ENCODE measurements at places on chromosomes 11 and 22.

GRCh38 chr11:126185259-126186024, 26.0 kb downstream of the RPUSD4 start:
- no peak for DNase-seq

DNA sequence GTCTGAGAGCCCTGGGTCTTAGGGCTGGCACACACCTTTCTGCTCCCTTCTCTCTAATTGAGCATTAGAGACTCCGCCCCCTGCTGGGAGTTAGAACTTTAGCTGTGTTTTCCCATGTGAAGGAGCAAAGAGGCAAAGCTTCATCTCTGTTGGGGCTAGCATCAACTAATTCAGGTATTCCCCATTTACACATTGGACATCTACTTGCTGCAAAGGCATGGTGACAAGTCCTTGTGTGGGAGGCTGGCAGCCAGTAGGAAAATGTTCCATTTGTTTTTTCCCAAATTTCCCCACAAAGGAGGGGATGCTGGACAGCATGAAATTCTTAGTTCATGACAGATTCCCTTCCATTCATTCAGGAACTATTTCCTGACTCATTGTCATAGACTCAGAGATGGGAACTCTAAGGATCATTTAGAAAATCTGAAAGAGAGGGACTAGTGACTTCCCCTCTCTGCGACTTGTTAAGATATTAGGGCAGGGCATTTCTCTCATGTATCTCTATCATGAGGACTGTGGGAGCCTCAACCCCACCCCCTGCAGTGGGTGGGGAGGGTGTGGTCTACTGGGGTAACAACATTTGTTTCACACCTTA, 3.6 kb downstream of the CD44 start:
- DNase-seq = no peak

GRCh38 chr22:46202897-46203600, 47.0 kb downstream of the CDPF1 start:
- DNase-seq = no peak

- no peak for DNase-seq
Observed at GRCh38 chr11:31872076-31872443, 60.9 kb upstream of the PAX6 start.

DNA sequence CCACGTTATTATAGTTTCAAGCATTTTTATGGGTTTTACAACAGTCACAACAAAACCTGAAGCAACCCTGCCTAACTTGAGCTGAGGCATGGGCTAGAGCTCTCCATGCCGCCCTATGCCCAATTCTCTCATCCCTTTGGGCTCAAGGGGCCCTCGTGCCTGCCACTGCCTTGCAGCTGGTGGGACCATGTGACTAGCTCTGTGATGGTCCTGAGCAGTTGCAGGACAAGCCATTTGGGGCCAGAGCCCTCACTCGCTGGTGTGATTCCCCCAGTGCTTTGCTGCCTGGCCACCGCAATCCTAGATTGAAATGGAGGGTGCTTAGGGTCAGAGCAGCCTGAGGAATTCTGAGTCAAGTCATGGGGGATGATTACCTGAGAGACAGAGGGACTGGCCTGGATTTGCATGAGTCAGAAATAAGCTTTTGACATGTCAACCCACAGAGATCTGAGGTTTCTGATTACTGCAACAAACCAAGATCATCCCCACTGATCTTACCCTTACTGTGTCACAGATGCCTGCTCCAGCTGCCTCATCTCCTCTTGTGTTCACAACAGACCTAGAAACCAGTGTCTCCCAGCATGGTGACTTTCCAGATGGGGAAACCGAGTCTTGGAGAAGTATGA, 323.7 kb downstream of the BRD1 start:
- no peak for DNase-seq

GRCh38 chr11:17506942-17507341, 30.3 kb upstream of the ABCC8 start:
- no peak for DNase-seq

- no peak for DNase-seq
Observed at GRCh38 chr11:27186580-27186979, 146.0 kb downstream of the BBOX1 start.

DNA sequence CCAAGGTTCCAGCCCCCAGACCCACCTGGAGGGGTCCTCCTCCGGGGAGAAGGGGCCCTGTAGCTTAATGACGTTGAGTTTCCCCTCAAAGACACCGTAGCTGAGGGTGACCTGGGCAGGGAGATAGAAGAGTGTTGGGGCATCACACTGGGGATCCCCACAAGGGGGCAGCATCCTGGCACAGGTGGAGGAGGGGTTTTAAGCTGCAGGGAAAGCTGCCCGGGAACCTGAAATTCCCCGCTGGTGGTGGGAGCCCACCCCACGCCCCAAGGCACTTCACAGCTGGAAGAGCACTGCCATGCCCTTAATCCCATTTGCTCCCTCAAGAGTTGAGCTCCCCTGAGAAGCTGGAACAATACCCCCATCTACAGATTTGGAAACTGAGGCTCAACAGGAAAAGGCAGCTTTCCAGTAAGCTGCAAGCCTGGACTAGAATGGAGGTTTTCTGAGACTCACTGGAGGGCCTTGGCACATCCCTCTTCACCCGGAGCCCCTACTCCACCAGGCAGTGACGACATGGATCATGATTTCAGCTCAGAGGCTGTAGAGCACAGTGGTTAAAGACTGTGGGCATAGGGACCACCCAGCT, 13.7 kb downstream of the MFNG start:
- DNase-seq = no peak

DNA sequence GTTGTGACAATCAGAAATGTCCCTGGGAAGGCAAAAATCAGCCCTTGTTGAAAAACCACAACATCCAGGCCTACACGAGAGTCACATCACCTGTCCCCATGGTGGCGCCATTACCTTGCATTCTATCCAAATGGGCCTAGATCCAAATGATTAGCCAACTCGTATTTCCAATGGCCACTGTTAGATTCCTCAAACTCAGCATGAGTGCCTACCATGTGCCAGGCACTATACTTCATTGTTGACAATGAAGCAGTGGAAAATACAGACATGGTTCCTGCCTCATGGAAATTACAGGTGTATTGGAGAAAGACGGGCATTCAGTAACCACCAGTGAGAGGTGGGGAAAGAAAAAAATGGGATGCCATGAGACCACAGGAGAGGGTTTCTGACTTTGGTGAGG, 29.8 kb upstream of the CREB3L1 start:
- DNase-seq = no peak

GRCh38 chr11:12863605-12864121, 145.5 kb upstream of the RASSF10 start:
- no peak for DNase-seq

GRCh38 chr22:44181912-44182587, 1.3 kb downstream of the PARVG start:
- DNase-seq = no peak

- no peak for DNase-seq
Observed at GRCh38 chr11:130308886-130309285, 5.8 kb downstream of the ZBTB44 start.

DNA sequence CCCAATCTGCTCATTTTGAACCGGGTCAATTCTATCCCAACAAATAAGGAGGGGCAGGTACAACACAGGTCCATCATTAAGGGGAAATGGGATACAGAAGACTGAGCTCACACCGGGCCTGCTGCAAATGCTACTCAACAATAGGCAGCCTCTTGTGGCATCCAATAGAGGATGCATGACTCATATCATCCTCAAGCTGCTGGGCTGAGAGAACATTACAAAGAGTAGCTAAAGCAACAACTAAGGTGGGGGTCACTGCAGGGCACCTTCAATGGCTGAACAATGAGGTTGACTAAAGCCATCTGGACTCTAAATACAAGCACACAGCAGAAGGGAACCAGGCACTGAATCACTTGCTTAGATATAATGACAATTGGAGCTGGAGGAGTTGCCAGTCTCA, 130.1 kb upstream of the SYN3 start:
- no peak for DNase-seq

DNA sequence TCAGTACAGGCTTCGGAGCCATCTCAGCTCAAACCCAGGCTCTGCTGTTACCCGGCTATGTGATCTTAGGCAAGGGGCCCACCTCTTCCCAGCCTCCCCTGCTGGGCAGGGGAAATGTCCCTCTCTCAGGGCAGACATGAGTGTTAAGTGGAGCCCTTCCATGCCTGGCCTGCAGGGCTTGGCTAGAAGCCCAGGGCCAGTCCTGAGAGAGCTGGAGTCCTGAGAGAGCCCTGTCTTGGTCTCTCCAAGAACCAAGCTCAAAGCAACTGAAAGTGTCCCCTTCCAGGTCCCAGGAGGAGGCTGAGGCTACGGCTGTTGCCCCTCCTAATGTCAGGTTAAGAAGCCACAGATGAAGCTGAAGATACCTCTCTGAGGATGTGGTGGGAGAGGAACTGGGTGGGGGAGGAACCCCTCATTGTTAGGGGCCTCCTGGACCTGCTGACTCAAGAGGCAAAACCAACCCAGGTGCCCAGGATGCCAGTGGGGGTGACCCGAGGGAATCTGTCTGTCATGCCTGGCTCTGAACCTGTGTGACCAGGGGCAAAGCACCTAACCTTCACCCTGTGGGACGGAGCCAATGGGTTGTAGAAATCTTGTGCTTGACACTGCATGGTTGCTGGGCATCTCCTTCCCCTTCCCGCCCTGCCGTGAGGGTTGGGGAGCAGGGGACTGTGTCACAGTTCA, 4.2 kb downstream of the ZP1 start:
- peak; percentile 40 for DNase-seq

GRCh38 chr22:23888615-23889401, 5.4 kb upstream of the MIF start:
- peak; percentile 32 for DNase-seq

- peak; percentile 53 for DNase-seq
Observed at GRCh38 chr22:46576556-46577367, 39.3 kb upstream of the CELSR1 start.

- no peak for DNase-seq
Observed at GRCh38 chr11:67355023-67355793, 1.9 kb upstream of the POLD4 start.

DNA sequence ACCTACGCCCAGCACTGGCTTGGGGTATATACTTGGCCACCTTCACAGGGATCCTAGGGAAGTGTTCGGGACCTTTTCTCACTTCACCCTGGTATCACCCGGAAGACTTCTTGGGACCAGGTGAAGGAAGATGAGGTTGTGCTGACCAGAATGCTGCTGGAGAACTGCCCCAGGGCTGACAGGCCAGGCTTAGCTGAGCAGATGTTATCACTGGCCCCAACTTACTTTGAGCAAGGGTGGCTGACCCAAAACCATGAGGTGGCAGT, 4.5 kb downstream of the FTH1 start:
- no peak for DNase-seq

DNA sequence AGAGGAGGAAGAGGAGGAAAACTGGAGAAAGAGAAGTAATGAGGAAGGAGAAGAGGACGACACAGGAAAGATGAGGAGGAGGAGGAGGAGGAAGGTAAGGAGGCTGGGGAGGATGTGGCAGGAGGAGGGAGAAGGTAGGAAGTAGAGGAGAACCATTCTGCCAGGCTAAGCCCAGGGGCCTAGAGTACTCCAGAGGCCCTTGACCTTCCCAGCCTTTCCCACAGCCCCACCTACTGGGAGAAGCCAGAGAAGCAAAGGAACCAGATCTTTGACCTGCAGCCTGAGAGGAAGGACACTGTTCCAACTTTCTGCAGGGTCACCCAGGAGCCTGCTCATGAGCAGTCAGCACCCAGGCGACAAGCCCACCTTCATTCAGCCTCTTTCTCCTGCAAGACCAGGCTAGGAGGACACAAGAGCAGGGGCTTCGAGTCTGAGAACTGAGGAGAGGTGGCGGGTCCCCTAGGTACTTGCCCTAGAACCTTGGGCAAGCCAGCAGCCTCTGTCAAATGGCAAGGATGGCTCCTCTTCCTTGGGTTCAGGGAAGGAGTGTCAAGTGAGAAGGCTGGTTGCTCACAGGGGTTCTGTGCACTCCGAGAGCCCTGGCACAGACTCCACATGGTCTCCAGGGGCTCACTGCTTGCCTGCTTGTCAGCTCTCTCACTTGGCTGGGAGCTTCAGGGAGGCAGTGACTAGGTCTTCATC, 27.9 kb upstream of the OAF start:
- no peak for DNase-seq

DNA sequence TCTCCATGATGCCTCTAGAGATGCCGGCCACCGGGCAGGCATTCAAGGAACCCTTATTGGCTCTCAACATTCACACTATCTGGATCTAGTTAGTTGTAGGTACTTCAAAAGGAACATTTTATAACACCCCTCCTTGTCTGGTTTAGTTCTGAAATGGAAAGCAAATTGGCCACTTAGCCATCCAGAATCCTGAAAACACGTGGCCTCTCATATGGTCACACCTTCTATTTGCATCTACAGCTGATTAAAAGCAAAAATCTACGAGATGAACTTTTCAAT, 29.2 kb downstream of the ABTB2 start:
- DNase-seq = no peak

GRCh38 chr22:37219533-37219932, 7.3 kb upstream of the SSTR3 start:
- DNase-seq = no peak

DNA sequence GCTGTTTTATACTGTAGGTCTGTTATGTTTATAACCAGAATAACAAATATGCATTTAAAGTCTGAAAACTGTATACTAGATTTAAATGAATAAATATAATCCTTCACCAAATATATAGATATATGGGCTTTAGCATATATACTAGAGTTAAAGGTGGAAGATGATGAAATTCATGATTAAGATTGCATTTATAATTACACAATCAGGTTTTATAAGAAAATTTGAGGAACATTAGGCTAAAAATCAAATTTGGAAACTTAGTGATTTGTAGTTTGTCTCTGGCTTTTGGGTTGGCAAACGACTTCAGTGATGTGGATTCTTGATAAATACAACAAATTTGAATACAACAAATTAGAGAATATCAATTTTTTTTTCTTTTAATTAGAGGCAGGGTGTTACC, 10.0 kb downstream of the BCL2L13 start:
- no peak for DNase-seq

DNA sequence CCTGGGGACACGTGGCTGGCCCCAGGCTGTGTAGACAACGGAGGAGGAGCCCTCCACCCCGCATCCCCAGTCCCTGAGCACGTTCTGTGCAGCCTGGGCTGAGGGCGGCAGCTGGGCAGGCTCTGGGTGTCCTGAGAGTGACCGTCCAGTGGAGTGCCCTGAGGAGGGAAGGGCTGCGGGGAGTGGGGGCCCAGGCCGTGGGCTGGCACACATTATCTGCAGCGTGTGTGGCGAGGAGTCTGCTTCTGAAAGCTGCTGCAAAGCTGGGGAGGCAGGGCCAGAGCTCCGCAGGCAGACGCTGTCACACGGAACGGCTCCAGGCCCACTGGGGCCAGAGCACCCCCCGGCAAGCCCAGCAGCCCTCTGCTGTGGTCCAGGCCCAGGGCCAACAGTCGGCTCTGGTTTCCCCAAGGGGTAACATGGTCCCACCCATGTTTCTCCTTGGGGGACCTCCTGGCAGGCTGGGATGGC, 835 bp upstream of the ANO9 start:
- DNase-seq = no peak

- peak; percentile 12 for DNase-seq
Observed at GRCh38 chr11:43576803-43577521, 103.6 kb upstream of the HSD17B12 start.

- DNase-seq = no peak
Observed at GRCh38 chr11:61599968-61600710, 19.3 kb upstream of the SYT7 start.

Measured in fibroblast of gingiva (primary cell).